Hematopoietic multipotent progenitor cell treated with erythropoietin and hydrocortisone succinate and interleukin-3 and kit ligand, for 6 days (in vitro differentiated cells): ENCODE measurements at places on chromosomes 12 and 14.

- peak; percentile 75 for DNase-seq
These were observed 3.5 kb downstream of the LPAR5 start for GRCh38 chr12:6632026-6632983.

GRCh38 chr12:132294121-132295034, 35.0 kb downstream of the GALNT9 start:
- no peak for DNase-seq

- DNase-seq, result peak; percentile 49
These were observed 481 bp downstream of the REC8 start for GRCh38 chr14:24172261-24172860.

- DNase-seq, result no peak
These were observed 131.1 kb downstream of the PRKCH start for GRCh38 chr14:61452452-61452851.

DNA sequence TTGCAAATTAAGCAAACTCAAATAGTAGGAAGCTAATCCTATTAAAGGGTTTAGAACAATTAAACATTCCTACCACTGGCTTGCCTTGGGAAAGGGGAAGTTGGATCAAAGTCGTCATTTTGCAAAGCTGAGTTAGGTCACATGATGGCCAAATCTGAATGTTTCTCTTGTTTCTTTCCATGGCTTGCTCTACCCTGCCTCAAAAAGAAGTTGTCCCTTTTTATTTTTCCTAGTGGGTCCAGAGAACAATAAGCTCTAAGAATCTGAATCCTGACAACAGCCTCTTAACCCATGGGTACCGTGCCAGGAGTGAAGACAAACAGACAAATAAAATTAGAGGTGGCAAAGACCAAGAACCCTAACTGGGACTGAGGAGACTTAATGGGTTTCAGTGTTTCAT, 26.2 kb upstream of the NPFF start:
- DNase-seq, result no peak

DNA sequence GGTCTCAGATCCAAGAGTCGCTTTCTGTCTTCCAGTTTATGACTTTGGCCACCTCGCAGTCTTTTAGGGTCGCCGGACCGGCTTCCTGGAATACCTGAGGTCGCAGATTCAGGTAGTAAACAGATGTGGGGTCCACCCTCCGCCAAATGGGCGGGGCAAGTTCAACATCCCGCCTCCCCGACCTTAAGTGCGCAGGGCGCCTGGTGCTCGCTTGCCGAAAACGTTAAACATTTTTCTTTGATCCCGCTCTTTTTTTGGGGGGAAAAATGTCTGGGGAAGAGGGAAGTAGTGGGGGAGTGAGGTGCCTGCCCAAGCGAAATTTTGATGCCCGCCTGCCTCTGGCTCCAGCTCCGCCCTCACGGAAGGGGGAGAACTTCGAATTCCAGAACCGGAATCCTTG, 73.9 kb upstream of the TBX5 start:
- DNase-seq, result no peak
